Activated CD4-positive, alpha-beta memory T cell treated with anti-CD3 and anti-CD28 coated beads for 36 hours (primary cell): ENCODE measurements at places on chromosomes 5 and 9. TPM values are rescaled to one million over a fixed set of nuclear protein-coding genes. Genes with fewer than 3 reads are reported as not detected.

MARVELD2 gene
- total RNA-seq = 0.40 TPM

IFNA13 gene
- not detected for total RNA-seq

NUP155 gene
- 75.6 TPM for total RNA-seq

DNA sequence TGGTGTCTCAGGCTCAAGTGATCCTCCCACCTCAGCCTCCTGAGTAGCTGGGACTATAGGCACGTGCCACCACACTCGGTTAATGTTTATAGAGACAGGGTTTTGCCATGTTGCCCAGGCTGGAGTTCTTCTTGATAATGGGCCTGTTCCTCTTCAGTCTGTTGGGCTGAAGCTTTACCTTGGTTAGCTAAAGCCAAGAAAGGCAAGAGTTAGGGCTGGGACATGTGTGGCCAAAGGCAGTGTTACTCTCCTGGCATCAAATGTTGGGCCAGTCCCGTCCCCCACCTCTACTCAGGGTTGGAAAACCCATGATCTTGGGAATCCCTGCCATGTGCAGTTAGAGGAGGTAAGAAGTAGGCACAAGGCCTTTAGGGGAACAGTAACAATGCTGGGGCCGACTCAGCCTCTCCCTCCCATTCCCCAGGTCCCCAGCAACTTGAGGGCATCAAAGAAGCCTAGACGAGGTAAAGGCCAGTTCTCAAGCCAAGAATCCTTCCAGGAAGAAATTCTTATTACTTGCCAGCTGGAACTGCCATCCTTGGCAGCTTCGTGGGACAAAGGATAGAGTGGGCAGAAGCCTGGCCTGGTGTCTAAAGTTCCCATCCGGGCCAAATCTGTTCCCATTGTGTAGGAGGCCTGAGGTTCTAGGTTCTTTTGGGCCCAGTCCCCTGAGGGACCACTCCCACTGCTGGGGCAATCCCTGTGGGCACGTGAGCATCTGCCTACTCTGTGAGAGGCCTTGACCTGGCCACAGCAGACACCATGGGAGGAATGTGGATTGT, 4.5 kb downstream of the EGR1 start:
- H3K4me3 ChIP-seq = no peak overlapping the region
- H3K27ac ChIP-seq = no peak overlapping the region
- H3K27me3 ChIP-seq = no peaks in the 10 kb centered on the region
- H3K36me3 ChIP-seq = peaks cover 25% of the 10 kb centered on the region
- peaks cover 23% of the 10 kb centered on the region for H3K4me1 ChIP-seq

GRCh38 chr5:157658893-157659292, 6.7 kb upstream of the SOX30 start:
- H3K27me3 ChIP-seq = no peaks in the 10 kb centered on the region
- no peaks in the 10 kb centered on the region for H3K4me1 ChIP-seq
- DNase-seq = no peak
- H3K36me3 ChIP-seq = peaks cover 21% of the 10 kb centered on the region

- no peak for DNase-seq
- H3K4me1 ChIP-seq = no peaks in the 10 kb centered on the region
- H3K36me3 ChIP-seq = peaks cover 6% of the 10 kb centered on the region
- H3K4me3 ChIP-seq = no peak overlapping the region
These were observed 44.2 kb downstream of the NIPSNAP3B start for GRCh38 chr9:104808035-104808614.

DNA sequence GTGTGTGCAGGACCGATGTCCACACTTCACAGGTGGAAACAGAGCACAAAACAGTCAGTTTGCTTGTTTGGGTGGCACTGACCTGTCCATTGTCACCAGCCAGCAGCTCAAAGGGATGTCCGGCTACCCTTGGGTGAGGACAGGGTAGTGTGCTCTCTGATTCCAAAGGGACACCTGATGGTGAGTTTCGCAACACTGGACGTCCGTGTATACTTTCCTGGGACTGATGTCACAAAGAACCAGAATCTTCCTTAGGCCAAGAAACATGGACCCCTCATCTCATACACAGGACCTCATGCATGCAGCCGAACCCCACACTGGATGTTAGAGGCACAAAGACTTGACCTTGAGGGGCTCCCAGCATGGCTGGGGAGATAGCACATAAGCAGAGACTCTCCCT, 22.2 kb upstream of the CPLX2 start:
- H3K36me3 ChIP-seq = peaks cover 2% of the 10 kb centered on the region
- H3K27me3 ChIP-seq = no peaks in the 10 kb centered on the region
- no peak for DNase-seq
- H3K27ac ChIP-seq = no peak overlapping the region
- no peaks in the 10 kb centered on the region for H3K4me1 ChIP-seq

- no peak overlapping the region for H3K4me3 ChIP-seq
- no peak for DNase-seq
- H3K27ac ChIP-seq = no peak overlapping the region
- peaks cover 19% of the 10 kb centered on the region for H3K4me1 ChIP-seq
These were observed 412.8 kb upstream of the PTGER4 start for GRCh38 chr5:40266952-40267351.

- H3K4me1 ChIP-seq = no peaks in the 10 kb centered on the region
These were observed 47.1 kb upstream of the NFIB start for GRCh38 chr9:14361074-14361473.

DNA sequence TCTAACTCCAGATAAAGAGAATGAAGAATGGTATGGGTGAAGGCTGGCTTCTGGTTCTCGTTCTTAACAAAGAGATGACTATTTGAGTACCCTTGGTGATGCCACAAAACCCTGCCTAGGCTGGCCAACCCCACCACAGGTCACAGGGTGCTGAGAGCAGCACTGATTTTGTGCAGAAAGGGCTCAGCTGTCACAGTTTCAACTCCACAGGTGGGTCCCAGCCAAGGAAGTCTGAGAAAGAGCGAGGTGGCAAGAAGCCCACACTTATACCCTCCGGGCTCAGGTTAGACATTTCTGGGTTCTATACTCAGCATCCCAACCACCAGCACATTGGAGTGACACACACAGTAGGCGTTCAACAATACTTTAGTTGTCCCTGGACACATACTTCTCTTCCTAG, 118.1 kb downstream of the SLIT3 start:
- no peaks in the 10 kb centered on the region for H3K27me3 ChIP-seq
- no peak overlapping the region for H3K27ac ChIP-seq
- DNase-seq = no peak
- H3K4me1 ChIP-seq = no peaks in the 10 kb centered on the region
- no peaks in the 10 kb centered on the region for H3K36me3 ChIP-seq

DNA sequence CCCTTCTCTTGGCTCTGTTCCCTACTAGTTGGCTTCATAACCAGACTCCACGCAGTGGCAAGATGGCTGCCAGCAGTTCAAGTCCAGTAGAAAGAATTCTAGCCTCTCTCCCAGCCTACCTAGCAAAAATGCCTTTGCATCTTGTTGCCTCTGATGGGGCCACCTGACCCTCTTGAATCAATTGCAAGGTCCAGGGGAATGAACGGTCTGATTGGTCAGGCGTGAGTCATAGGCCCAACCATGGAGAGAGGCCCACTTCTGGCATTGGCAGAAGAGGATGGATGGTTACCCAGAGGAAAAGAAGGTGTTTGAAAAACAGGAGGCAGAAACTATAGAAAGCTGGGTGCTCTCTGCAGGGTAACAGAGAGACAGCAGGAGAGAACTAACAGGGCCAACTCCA, 622.6 kb downstream of the CCDC171 start:
- H3K36me3 ChIP-seq = no peaks in the 10 kb centered on the region
- no peak overlapping the region for H3K4me3 ChIP-seq
- H3K27me3 ChIP-seq = no peaks in the 10 kb centered on the region
- no peak overlapping the region for H3K27ac ChIP-seq

DNA sequence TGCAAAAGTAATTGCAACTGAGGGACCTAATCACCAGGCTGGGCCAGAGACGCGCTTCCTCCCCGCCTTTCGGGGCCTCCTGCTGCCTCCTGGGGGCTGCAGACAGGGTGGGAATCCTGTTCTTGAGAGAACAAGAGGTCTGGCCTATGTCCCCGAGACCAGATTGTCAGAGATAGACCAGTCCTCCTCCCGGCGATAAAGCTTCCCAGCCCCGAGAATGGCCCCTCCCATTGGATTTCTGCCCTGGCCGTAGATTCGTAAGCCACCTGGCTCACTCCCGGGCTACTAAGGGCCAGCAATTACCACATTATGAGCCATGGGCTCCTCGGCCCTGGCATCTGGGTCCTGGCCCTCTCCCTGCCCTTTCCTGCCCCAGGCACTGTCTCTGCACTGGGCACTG, 70.4 kb downstream of the HRH2 start:
- no peak for DNase-seq
- H3K36me3 ChIP-seq = no peaks in the 10 kb centered on the region
- peaks cover 14% of the 10 kb centered on the region for H3K27me3 ChIP-seq
- H3K4me3 ChIP-seq = no peak overlapping the region
- no peak overlapping the region for H3K27ac ChIP-seq
- H3K4me1 ChIP-seq = peaks cover 7% of the 10 kb centered on the region

DNA sequence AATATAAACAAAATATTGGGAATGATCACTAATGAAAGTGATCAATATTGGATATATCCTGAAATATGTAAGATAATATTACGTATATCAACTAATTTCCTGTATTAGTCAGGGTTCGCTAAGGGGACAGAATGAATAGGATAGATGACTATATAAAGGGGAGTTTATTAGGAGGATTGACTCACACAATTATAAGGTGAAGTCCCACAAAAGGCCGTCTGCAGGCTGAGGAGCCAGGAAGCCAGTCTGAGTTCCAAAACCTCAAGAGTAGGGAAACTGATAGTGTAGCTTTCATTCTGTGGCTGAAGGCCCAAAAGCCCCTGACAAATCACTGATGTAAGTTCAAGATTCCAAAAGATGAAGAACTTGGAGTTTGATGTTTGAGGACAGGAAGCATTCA, 561.1 kb downstream of the PRDM9 start:
- H3K4me3 ChIP-seq = no peak overlapping the region
- DNase-seq = no peak
- no peaks in the 10 kb centered on the region for H3K36me3 ChIP-seq

GABRA6 gene
- total RNA-seq = not detected

DNA sequence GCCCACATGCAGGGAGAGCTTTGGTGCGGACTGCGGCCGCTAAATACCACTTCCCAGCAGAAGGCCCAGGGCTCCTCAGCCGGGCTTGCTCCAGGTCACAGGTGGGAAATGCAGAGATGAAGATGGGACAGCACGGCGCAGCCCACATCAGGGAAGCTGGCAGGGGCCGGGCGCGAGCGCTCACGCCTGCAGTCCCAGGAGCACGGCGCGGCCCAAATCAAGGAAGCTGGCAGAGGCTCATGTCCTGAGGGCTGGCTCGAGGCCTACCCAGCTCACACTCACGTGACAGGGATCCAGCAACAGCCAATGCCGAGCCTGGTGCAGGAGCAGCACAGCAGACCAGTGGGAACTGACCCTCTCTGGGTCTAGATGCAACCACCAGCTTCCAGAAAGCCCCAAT, 16.3 kb downstream of the LPCAT1 start:
- H3K36me3 ChIP-seq = peaks cover 8% of the 10 kb centered on the region
- H3K27ac ChIP-seq = no peak overlapping the region
- H3K27me3 ChIP-seq = no peaks in the 10 kb centered on the region
- no peak overlapping the region for H3K4me3 ChIP-seq

DND1 gene
- 2.3 TPM for total RNA-seq

DNA sequence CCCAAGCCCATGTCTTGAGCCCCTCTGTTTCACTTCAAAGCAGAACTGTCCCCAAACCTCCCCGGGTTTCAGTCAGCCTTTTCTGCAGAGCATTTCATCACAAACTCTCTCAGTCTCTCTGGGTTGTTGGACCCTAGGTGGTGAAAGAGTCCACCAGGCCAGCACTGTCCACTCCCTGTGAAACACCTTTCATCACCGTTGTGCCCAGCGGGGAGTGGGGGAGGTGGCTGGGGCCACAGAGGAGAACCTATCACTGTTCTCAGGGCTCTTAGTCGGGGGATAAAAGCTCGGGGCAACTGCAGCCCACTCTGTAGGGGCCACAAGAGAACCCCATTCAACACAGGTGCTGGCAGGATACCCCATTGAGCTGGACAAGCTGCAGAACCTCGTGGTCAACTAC, 5.4 kb upstream of the RABL6 start:
- peaks cover 9% of the 10 kb centered on the region for H3K27me3 ChIP-seq
- no peaks in the 10 kb centered on the region for H3K36me3 ChIP-seq
- no peak for DNase-seq
- H3K27ac ChIP-seq = no peak overlapping the region

- H3K27ac ChIP-seq = no peak overlapping the region
- H3K27me3 ChIP-seq = no peaks in the 10 kb centered on the region
- H3K36me3 ChIP-seq = peaks cover 23% of the 10 kb centered on the region
- H3K4me3 ChIP-seq = no peak overlapping the region
- no peaks in the 10 kb centered on the region for H3K4me1 ChIP-seq
These were observed 92.2 kb upstream of the CKMT2 start for GRCh38 chr5:81140943-81141342.

- no peak overlapping the region for H3K4me3 ChIP-seq
- no peak for DNase-seq
- no peak overlapping the region for H3K27ac ChIP-seq
- no peaks in the 10 kb centered on the region for H3K36me3 ChIP-seq
- H3K4me1 ChIP-seq = peaks cover 3% of the 10 kb centered on the region
- peaks cover 13% of the 10 kb centered on the region for H3K27me3 ChIP-seq
These were observed 82.8 kb downstream of the COL5A1 start for GRCh38 chr9:134724202-134724911.

GRCh38 chr5:31674371-31674951, 35.5 kb downstream of the PDZD2 start:
- no peak overlapping the region for H3K27ac ChIP-seq
- no peak for DNase-seq
- no peaks in the 10 kb centered on the region for H3K4me1 ChIP-seq

GRCh38 chr9:132984202-132985070, 5.9 kb downstream of the GFI1B start:
- H3K4me1 ChIP-seq = no peaks in the 10 kb centered on the region
- no peak overlapping the region for H3K27ac ChIP-seq
- H3K36me3 ChIP-seq = no peaks in the 10 kb centered on the region
- no peak for DNase-seq
- no peak overlapping the region for H3K4me3 ChIP-seq
